ENCODE measurements at places on chromosomes 2 and 18.

- no peak for DNase-seq
Measured at GRCh38 chr2:233369897-233370685, 15.8 kb downstream of the DGKD start.

- no peak for DNase-seq
Measured at GRCh38 chr2:151217343-151217742, 44.3 kb downstream of the RBM43 start.

GRCh38 chr2:219149667-219150066, 10.9 kb downstream of the NHEJ1 start:
- no peak for DNase-seq

DNA sequence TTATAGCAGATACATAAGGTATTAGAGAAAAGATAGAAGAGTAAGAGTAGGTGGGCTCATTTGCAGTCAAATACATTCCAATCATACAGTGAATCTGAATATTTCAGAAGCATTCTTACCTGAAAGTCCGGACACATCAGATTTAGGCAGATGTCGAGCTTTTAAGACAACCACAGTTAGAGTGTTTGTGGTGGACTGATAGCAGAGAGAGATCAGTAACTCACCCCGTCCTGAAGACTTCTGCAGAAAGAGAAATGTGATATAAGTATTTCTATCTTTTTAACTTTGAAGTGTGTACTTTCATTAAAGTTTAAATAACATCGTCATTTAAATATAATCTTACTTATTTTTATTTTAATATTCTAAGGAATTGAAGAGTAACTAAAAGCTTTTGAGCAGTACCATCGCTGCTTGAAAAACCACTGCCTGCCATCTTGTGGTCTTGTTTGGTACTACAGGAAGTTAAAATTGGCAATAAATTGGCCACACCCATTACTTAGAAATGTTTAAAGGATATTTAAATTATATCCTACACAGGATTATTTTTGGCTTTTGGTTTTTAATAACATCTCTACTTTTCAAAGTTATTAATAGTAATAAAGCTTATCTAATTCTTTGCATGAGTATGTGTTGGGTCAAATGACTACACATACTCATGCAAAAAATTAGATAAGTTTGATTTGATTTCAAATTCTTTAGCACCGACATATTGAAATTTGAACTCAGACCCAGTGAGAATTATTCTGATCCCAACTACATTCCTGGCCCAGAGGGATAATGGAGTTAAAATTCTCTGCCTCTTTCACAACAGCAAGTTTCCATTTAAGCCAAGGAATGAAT, 5.5 kb downstream of the SYT4 start:
- peak; percentile 46 for DNase-seq

- DNase-seq = no peak
Measured at GRCh38 chr2:180728928-180729559, 251.4 kb upstream of the UBE2E3 start.

- DNase-seq = no peak
Measured at GRCh38 chr18:9429662-9429993, 45.7 kb upstream of the RALBP1 start.

GRCh38 chr18:58095655-58096054, 51.6 kb downstream of the NEDD4L start:
- DNase-seq = no peak

GRCh38 chr2:84849271-84849952, 31.5 kb downstream of the TRABD2A start:
- DNase-seq = peak; percentile 15

GRCh38 chr2:186726938-186727337, 33.1 kb downstream of the FAM171B start:
- DNase-seq = no peak

DNA sequence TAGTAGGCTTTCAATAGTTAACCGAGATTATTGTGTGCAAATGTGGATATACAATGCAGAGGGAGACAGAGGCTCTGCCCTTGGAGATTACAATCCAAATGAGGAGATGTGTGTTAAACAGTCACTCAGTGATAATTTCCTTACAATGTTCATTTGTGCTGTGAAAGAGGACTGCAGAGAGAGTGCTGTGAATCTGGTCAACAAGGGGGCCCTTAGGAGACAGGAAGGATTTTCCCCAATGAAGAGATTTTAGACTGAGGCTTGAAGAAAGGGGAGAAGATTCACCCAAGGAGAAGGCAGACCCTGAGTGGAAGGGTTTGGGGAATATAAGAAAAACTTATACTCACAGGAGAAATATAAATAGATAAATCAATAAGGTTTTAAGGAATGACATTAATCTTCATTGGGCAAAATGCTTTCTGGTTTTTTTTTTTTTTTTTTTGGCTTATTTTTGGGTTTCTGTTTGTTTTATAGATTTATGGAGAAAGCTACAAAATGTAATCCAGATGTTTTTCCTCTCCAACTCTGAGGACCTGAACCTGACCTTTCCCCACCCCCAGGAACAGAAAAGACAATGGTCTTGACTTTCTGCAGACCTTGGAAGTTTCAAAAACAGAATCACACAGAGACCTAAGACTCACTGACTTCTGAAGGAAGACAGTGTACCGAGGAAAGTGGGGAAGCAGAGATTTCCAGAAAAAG, 151.3 kb upstream of the SERPINE2 start:
- no peak for DNase-seq

DNA sequence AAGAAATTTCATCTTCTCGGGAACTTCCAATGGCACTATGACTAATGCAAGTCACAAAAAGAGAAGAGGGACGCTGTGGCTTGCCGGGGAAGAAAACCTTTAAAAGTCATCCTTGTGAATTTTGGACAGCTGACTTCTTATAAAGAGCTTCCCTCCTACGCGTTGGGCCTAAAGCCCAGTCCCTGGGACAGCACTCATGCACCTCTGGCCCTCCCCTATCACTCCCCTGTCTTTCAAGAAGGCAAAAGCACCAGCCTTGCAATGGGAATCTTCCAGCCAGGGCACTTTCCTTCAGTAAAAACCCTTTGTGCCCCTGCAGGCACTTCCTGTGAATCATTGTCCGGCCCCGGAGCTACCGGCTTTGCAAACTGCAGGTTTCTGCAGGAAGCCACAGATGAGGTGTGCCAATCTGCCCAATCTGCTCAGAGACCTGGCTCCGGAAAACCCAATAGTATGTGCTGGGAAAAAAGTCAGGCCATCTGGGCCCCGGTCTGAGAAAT, 7.1 kb downstream of the MREG start:
- DNase-seq = no peak

DNA sequence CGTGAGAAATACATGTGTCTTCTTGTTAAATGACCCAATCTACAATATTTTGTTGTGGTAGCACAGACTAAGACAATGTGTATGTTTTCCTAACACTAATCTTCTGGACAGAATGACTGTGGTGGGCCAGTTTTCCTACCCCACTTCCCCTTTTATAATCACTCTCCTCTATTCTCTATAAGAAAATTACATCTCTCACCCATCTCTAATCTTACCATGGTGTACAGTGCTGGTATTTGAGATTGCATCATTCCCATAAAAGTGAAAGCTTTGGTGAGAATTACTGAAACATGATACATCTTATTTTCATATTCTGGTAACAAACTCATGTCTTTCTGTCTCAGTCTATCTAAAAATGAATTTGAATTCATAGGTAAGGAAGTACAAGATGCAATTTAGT, 40.5 kb downstream of the CAVIN2 start:
- DNase-seq = no peak

GRCh38 chr2:202221873-202222272, 16.5 kb downstream of the SUMO1 start:
- no peak for DNase-seq

- peak; percentile 29 for DNase-seq
Measured at GRCh38 chr2:203909261-203909967, 27.1 kb upstream of the ICOS start.

DNA sequence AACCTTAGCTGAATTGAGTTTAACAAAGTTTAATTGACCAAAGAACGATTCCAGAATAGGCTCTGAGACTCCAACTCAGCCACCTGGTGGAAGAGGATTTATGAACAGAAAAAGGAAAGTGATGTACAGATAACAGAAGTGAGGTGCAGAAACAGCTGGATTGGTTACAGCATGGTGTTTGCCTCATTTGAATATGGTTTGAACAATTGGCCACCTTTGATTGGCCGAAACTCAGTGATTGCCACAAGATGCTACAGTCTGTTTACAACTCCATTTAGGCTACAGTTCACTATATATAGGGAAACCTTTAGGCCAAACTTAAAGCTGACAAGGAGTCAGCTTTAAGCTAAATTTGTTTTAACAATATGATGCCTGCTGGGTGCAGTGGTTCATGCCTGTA, 28.1 kb upstream of the SLC35G4 start:
- DNase-seq = no peak

GRCh38 chr18:44609181-44609941, 71.3 kb upstream of the SETBP1 start:
- no peak for DNase-seq

DNA sequence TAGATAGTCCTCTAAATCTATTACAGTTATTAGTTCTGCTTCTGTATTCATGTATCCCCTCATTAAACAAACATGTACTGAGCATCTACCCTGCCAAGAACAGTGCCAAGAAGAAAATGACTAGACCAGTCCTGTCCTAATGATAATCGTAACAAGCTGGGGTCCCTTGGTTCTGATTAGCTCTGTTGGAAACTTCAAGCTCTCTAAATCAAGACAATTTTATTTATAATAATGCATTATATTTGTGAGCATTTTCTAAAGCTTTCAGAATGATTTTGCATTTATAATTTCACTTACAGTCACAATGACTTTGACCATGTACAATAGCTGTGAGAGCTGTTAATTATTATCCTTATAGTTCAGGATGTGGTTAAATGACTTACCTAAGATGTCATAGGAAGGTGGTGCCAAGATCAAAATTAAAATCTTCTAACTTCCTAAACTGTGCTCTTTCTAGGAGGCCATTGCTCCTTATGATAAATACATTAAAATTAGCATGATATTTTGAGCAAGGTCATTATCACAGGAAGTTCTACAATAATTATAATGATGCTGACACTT, 336.5 kb upstream of the SLC39A10 start:
- no peak for DNase-seq

- DNase-seq = peak; percentile 70
Measured at GRCh38 chr2:7906431-7906830, 775.4 kb upstream of the ID2 start.

- DNase-seq = no peak
Measured at GRCh38 chr2:204340511-204340910, 204.8 kb upstream of the PARD3B start.

DNA sequence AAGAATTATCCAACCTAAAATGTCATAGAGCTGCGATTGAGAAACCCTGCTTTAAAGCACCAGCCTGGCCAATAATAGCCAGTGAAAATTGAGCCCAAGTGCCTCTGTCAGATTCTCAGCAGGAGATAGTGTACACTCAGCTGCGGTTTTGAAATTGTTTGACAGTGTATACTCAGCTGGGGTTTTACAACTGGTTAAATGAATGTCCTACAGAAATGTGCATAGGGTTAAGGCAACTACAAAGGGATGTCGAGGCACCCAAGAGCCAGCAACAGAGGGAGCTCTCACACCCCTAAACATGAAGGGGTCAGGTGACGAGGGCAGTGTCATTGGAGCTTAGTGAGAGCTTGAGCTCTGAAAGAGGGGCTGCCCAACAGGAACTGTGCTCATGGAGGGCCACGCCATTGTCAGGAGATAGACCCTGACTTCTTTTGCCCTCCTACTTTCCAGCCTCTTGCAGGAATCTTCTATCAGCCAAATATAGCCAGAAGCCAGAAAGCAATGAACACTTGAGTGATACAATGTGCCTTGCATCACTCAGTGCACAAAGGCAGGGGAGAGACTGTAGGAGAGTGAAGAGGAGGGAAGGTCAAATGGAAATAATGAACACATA, 15.1 kb downstream of the ACTG2 start:
- DNase-seq = peak; percentile 97

DNA sequence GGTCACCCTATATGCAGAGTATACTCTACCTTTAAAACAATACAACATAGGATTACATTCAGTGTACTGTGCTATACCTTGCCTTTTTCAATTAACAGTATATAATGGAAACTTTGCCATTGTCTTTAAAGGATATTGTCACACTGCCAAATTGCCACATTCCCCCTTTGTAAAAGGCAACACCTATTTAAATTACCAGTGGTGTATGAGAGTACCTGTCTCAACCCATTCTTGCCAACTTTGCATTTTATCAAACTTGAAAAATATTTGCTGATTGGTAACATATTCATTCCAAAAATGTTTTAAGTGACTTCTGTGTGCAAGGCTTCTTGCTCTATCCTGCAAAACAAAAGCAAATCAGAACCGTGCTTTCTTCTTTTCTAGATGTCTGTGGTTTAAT, 92.9 kb downstream of the FMNL2 start:
- DNase-seq = no peak

- DNase-seq = no peak
Measured at GRCh38 chr2:164913640-164914350, 41.5 kb downstream of the SLC38A11 start.

- DNase-seq = no peak
Measured at GRCh38 chr18:62610351-62610700, 87.5 kb downstream of the ZCCHC2 start.

- DNase-seq = no peak
Measured at GRCh38 chr2:185738679-185739472, at the start of gene FSIP2. Gene FSIP2 (plus strand): TSS chr2:185738804. CDS start chr2:185738895, 91 bp downstream.

- DNase-seq = peak; percentile 55
Measured at GRCh38 chr18:33116376-33116775, 324.1 kb downstream of the CCDC178 start.

DNA sequence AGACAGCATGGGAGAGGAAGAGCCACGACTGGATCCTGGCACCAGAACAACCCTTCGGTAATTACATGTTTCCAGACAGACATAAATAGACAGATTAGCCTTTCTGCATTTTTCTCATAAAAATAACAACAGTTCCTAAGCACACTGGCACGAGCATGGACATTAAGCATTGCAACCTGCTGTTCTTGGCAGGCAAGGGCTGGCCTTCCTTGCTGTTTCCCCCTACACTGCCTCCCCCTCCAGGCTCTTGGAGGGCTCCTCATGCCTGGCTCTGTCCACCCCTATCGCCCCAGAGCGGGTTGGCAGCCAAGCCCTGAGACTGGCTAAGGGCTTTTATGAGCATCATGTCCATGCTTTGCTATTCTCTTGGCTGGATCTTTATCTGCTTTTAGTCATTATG, 89.6 kb downstream of the TTC32 start:
- peak; percentile 27 for DNase-seq

DNA sequence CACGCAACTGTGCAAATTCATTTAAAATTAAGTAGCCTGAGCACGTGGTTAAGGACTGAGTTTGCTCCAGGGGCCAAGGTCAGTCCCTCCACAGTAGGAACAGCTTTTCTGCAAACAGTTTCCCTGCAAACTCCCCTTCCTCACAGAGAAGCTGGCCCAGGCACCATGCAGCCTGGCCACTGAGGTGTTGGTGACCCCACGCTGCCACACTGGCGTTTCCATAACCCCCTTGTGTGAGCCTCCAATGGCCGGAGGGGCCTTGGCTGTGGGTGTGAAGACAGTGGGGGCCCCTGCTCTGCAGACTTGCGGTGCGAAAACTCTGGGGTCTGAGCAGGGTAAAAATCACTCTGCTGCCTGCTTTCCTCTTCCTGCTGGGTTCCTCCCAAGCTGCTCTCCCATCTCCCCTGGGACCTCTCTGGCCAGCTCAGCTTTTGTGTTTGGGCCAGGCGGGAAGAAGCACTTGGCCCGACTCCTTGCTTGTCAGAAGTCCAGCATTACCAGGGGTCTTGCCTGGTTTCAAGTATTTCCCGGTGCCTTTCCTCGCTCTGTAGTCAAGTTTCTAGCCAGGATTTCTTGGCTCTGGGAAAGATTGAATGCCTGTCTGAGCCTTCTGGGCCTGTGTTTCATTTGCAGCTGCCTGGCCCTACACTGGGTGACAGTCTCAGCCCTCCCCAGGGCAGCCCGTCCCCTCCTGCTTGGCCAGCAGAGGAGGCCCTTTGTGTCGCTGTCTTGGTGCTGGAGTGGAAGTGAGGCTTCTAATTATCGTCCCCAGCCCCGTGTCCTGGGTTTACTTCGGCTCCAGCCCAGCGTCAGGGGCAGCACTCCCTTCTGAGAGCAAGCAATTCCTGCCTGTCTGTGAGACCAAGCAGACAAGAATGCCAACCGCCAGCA, 131.4 kb upstream of the SLC1A4 start:
- no peak for DNase-seq
